Anterior cingulate cortex (tissue), 58 donors: ENCODE measurements at places on chromosomes 3 and 15.

DNA sequence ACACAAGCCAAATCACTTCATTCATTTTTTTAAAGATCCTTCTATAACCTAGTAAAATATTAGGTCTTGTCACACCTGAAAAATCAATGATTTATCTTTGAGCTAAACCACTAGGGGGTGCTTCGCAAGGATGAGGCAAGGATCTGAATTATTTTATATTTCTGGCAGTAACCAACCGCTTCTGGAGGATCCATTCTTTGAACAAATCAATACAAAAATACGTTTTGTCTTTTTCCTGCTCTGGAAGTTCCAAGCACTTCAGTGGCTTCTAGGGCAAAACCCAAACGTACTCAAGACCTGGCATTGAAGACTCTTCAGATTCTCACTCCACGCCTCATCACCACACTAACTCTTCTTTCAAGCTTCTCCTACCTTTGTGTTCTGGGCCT lies 486 bp downstream of the LSG1 start:
- no peak for DNase-seq

GRCh38 chr15:57861034-57861638 lies 154.6 kb downstream of the POLR2M start:
- no peak for DNase-seq

GRCh38 chr3:43996379-43997301 lies 245.0 kb upstream of the TOPAZ1 start:
- DNase-seq: no peak

- no peak for DNase-seq
Observed at GRCh38 chr3:145696011-145696410, 465.0 kb downstream of the PLOD2 start.

DNA sequence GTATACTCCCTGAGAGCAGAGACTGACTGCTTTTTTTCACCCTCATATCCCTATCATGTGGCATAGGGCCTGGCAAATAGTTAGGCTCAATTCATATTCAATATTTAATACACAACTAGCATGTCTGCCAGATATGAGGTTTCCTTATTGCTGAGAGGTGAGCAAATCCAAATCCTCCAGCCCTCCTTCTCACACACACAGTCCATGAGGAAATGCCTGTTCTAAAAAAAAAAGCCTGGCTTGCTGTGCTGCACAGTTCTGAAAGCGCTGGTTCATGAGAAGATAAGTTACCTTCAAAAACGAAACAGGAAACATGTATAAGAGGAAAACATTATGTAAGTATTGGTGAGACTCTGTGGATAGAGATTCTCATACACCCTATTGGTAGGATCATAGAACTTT lies 15.5 kb upstream of the ACAP2 start:
- DNase-seq: no peak

- DNase-seq: no peak
Observed at GRCh38 chr3:18888370-18888769, 259.9 kb upstream of the KCNH8 start.

DNA sequence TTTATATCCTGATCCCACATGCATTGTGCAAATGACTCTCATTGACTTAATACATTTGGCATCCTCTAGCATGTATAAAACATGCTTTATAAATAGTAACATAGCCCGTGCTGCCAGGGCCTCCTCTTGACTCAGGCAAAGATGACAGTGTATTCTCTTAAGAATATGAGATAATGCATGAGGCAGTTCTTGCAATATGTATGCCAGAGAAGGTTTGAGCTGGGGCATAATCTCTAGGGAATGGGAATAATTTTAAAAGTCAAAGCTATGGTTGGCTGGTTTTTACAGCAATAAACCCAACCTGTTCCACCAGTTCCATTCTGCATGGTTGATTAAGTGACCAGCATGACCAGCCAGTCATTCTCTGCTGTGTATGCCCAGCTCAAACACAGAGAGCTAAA lies 179.0 kb upstream of the PFN2 start:
- no peak for DNase-seq

DNA sequence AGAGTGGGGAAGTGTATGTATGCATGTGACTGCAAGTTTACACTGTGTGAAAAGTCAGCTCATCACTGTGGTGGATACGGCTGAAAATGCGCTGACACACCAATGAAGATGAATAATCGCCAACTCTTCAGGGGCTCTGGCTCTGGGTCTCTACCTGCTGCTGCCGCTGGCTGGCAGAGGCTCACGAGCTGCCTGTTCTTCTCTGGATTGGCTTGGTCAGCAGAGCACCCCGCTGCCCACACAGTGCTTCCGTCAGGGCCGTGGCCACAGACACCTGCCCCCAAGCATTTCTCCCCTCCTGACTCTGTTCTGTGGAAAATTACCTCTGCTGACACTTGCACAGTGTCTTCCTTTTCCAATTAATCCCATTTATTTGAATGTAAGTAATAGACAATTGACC lies 215.5 kb downstream of the GAP43 start:
- no peak for DNase-seq

DNA sequence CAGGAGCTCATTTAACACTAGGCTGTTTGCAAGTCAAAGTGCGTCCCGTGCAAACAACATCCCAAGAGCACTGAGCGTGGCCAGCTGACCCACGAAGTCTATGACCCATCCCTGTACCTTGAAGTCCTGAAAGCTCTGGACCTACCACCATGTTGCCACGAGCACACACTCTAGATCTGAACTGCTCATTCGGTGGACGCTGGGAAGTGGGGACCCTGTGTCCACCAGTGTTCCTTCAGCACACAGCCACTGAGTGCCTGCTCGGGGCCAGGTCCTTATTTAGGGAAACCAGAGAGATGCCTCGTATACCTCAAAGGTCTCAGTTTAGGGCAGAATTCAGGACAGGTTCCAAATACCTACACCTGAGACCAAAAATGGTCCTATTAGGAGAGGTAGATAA lies 236.9 kb downstream of the XXYLT1 start:
- no peak for DNase-seq

DNA sequence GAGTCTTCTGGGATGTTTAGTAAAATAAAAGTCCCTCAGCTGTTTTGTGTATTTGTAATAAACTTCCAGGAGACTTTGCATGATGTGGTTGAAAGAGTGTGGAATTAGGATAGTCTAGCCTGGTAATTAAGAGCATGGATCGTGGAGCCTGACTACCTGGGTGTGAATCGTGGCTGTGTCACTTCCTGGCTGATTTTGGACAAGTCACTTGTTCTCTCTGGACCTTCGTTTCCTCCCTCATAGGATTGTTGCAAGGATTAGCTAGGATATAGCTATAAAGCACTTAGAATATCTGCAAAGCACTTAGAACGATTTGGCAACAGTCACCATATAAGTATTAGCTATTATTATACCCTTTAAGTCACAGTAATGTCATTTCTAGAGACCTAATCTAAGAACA lies 40.2 kb downstream of the SLMAP start:
- no peak for DNase-seq

DNA sequence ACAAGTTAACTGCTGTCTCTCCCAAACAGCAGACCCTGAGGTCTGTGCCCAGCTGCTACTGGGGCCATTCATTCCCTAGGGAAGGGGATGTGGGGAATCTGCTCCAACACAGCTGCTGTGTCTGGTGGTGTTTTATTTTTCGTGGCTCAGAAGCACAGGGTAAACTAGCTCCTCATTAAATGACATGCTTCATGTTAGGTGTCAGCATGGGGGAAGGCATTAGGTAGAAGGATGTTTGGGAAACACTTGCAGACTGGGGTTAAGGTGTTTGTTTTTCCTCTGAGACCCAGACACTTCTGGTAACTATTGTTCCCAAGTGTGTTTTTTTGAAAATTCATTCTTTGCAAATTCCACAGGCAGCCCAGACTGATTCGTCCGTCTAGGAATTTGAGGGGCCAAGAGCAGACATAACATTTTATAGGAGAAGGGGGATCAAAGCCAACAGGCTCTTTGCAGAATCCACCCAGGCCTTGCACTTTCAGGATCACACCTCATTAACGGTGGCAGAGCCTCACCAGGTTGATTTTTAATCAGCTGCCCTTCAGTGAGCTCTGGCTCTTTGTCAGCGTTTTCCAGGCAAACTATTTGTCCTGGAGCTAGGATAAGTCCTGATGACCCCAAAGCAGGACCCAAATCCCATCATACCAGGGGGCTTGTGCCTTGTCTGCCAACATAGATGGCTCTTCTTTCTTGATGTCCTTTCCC lies 65.4 kb upstream of the ITGA11 start:
- DNase-seq: no peak
